ENCODE measurements at places on chromosomes 12 and 14.

DNA sequence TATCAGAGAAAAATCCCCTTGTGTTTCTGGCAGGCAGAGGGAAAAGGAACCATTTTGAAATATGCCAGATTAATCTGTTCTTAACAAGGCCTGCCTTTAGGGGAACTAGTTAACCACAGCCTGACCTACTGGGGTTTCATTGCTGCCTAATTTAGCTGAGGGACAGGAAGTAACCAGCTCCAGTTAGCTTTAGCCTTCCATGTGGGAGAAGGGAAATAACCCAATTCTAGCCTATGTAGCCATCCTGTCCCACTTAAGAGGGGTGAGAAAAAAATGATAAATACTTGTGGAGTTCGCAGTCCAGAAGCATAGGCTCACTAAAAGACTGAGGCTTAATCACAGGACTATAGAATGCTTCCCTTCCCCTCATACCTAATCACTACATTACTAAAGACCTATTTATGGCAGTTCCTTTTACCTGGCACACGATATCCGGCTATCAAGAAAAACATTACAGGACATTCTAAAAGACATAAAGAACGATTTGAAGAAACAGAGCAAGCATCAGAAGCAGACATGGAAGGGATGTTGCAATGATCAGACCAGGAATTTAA is 22.8 kb downstream of the COX8C start:
- DNase-seq = no peak

- no peak for DNase-seq
Observed at GRCh38 chr12:46432325-46432724, 59.8 kb upstream of the SLC38A2 start.

DNA sequence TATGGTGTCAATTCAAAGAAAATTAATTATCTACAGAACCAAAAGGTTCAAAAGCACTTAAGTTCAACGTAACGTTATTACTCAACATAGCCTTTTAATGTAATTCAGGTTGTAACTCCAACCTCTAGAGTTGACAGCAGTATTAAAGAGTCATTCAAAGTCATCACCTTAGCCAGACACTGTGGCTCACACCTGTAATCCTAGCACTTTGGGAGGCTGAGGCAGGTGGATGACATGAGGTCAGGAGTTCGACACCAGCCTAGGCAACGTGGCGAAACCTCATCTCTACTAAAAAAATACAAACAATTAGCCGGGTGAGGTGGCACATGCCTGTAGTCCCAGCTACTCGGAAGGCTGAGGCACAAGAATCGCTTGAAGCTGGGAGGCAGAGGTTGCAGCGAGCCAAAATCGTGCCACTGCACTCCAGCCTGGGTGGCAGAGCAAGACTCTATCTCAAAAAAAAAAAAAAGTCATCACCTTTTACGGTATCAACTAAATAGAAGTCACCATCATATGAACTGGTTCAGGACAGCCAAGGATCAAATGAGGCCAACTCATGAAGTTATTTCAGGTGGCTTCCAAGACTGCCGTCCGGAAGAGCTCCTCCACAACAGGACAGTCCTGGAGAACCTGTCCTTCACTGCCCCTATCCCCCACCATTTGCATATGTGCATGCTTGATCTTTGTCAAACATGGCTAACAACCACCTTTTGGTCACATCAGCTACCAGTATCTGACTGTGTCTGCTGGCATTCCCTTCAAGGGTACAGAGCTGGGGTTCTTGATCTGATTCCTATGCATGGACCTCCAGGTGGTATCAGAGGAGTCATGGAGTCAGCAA is 4.2 kb downstream of the PPTC7 start:
- DNase-seq = no peak

DNA sequence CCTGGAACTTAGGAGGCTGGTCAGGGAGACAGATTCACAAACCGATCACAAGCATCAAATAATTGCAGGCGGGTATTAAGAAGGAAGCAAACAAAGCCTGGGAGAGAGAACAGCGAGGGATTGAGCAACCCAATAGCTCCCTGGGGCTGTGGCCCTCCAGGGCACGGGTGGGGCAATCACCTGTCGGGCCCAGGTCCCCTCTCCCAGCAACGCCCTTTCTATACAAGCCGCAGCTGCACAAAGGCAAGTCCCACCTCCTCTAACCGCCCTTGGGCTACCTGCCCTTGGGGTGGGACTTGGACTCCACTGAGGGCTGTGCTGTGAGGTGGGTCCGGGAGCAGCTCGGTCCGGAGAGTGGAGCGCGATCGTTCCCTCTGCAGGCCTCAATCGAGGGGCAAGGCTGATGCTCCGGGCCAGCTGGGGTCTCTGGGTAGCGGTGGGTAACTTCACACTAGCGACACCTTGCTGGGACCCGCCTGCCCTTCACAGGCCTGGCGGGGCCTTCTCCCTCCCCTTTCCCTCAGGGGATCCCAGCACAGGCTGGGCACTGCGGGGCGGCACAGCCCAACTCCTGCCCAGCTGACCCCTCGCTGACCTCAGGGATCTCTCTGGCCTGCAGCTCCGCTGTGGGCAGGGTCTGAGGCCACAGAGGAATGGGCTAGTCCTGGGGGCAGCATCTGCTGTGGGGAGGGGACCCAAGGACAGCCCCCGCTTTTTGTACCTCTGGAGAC is 8.0 kb downstream of the PHB2 start:
- peak; percentile 13 for DNase-seq

- DNase-seq = peak; percentile 82
Observed at GRCh38 chr14:37595809-37596621, 586 bp downstream of the TTC6 start.

GRCh38 chr12:107992870-107993451 is 136.1 kb upstream of the WSCD2 start:
- DNase-seq = no peak

- no peak for DNase-seq
Observed at GRCh38 chr14:31945701-31946100, 131.4 kb upstream of the ARHGAP5 start.

DNA sequence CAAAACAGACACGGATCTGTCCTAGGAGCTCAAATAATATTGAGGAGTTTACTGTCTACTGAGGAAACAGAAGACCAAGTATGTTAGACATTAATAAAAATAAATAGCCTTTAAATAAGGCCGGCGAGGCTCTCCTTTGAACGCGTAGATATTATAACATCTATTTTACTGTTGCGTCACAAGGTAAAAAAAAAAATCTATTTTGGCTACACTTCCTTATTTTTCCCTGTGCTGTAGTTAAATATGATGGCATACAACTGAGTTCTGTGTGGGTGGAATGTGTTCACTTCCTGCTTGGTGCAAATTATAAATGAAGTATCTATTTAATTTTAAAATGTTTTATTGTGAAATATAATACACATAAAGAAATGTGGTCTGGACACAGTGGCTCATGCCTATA is 17.2 kb upstream of the RAD52 start:
- no peak for DNase-seq
